Stimulated activated CD4-positive, alpha-beta T cell treated with anti-CD3 and anti-CD28 coated beads, TNF-alpha, amount 100 ng/mL, for 1 hour (primary cell): ENCODE measurements at places on chromosomes 4 and X.
A peak's percentile ranks its signal among the peaks of the same experiment; 100 is the strongest.

DNA sequence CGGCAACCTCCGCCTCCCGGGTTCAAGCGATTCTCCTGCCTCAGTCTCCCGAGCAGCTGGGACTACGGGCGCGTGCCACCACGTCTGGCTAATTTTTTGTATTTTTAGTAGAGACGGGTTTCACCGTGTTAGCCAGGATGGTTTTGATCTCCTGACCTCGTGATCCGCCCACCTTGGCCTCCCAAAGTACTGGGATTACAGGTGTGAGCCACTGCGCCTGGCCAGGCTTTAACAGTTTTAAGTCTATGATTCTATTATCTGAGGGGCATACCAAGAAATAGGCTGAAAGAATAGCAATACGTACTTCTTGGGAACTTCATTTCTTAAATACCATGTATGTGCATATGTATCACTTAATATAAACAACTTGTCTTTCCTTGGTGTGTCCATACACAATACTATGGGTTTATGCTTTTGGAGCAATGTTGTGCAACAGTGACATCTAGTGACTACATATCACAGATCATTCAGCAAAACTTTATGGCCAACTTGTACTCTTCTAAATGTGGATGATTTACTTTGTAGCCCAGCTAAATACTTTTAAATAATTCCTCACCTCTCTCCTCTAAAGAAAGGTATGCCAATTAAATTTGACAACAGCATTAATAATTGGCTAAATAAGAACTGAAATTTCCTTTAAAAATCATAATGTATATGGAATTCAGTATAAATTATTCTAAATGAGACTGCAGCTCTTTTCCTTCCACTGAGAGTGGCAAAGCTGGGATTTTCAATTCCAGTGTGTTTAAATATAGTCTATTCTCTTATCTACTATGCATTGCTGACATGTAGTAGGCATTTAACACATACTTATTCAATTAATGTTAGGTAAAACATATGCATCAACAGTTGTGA is 10.4 kb downstream of the SLC9B1 start:
- DNase-seq, result no peak

- DNase-seq, result no peak
Measured at GRCh38 chr4:123546573-123547060, 150.0 kb downstream of the SPRY1 start.

- no peak for DNase-seq
Measured at GRCh38 chr4:2825740-2826139, 17.9 kb upstream of the ADD1 start.

DNA sequence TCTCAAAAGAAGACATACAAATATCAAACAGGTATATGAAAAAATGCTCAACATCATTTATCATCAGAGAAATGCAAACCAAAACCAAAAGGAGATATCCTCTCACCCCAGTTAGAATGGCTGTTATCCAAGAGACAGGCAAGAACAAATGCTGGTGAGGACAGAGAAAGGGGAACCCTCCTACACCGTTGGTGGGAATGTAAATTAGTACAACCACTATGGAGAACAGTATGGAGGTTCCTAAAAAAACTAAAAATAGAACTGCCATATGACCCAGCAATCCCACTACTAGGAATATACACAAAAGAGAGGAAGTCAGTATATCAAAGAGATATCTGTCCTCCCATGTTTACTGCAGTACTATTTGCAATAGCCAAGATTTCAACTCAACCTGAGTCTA is 83.5 kb downstream of the CDS1 start:
- no peak for DNase-seq

DNA sequence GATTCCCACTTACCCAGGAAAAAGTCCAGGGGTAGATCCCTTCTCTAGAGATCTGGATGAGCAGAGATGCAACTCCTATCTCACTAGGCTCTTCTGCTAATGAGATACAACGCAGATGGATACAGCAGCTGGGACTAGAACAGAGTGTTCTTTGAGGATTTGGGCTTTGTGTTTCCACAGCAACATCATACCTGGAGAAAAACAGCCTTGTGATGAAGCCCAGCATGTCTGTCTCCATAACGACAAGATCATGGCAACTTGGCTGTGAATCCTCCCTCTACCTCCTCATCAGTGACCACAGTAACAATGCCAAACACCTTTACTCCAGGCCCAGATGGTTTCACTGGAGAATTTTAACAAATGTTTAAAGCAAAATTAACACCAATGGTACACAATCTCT is 80.1 kb downstream of the RCHY1 start:
- DNase-seq, result no peak

GRCh38 chr4:106628586-106629267 is 260.1 kb upstream of the GIMD1 start:
- no peak for DNase-seq

DNA sequence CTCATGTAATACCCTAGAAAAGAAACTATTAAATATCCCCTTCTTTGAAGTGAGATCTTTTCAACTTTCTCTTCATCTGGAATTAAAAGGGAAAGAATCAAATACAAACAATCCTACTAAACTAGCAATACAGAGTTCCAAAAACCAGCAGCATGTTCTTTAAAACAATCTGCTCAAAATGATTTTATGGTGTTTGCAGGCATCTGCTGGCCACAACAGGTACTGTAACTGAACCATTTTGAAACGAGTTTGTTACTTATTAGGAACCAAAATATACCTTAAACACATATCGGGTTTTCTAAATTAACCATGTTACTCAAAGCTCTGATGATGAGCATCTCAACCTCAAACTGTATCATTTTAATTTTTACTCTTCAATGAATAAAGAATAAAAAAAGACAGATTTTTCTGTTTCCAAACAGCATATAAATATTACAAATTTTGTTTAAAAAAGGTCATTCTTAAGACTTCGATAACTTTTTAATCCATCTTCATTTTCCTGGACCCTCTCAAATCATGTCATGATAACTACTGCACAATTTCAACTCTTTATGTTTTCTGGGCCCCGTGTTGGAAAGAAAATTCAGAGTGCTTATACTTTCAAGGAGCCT is 56.5 kb downstream of the ARAP2 start:
- no peak for DNase-seq

GRCh38 chrX:23332101-23332887 is 2.4 kb upstream of the PTCHD1 start:
- DNase-seq, result no peak

GRCh38 chrX:103637604-103638338 is 9.0 kb downstream of the TCEAL1 start:
- no peak for DNase-seq

- no peak for DNase-seq
Measured at GRCh38 chr4:158484173-158484885, 37.4 kb upstream of the RXFP1 start.

DNA sequence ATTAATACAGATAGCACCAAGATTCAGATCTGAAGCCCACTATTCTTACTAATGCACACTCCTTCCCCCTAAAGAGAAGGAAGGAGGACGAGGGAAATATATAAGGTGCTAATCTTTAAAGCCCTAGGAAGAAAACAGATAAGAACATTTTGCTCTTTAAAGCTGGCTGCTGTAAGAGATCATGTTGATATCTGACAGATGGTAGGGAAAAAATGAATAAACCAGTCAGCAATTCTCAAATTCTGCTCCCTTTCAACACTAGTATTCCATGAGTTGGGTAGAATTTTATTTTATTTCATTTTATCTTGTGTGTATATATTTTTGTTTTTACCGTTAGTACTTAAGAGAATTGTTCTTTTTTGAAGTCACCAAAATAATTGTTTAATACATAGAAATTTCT is 19.2 kb downstream of the OTC start:
- no peak for DNase-seq

GRCh38 chrX:4547213-4547836 is 833.9 kb upstream of the PRKX start:
- peak; percentile 2 for DNase-seq

DNA sequence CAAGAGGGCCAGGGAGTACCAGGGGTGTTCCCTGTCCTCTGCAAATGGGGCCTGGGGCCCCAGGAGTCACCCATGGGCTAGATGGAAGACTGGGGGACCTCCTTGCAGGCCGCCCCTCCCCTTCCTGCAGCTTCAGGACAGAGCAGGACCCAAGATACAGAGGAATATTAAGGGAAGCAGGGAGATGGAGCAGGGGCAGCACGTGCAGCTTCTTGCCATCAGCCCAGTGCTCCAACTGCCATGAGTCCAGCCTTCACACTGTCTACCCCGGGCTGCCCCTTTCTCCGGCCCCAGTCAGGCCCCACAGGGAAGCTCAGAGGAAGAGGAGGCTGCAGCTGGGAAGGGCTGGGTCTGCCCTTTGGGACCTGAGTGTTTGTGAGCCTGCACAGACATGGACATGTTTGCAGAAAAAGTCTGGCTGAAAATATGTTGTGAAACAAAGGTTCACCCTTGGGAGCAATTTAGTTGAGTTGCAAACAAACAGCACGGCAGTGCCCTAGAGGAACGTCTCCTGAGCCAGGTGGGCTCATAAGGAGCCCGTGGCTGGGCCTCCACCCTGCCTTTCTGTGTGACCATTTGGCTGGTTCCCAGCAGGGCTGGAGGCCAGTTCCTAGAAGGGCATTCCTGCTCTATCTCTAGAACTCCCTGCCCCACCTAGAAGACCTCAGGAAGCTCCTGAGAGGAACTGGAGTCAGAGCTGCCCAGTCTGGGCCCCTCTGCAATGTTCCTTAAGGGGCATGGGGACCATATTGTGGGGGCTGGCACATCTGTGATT is 8.9 kb downstream of the FATE1 start:
- no peak for DNase-seq

DNA sequence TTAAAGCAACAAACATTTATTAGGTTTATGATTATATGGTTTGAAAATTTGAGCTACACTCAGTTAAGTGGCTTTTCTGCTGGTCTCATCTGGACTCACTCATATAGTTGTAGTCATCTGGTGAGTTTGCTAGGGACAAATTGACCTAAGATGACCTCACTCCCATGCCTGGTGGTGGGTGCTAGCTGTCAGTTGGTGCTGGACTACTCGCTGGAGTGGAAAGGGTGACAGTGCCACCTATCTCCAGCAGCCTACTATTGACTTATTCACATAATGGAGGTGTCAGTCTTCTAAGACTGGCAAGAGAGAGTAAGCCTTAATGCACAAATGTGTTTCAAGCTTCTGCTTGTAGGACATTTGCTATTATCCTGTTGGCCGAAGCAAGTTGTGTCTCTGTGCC is 88.2 kb downstream of the TASL start:
- no peak for DNase-seq
